ENCODE measurements at places on chromosomes 2 and 18. TPM values are rescaled to one million over a fixed set of nuclear protein-coding genes. Genes with fewer than 3 reads are reported as not detected.

Gene TFCP2L1
- not detected for total RNA-seq

Gene ABCB11
- not detected for total RNA-seq

Gene LRATD1
- total RNA-seq: not detected

Gene KCNIP3
- 0.24 TPM for total RNA-seq

Gene ARPC2
- 241 TPM for total RNA-seq

Gene SPATA3
- not detected for total RNA-seq

Gene NT5DC4
- total RNA-seq: not detected

Gene IKZF2
- 68.6 TPM for total RNA-seq

Gene HRH4
- not detected for total RNA-seq

Gene LOXHD1
- 25.5 TPM for total RNA-seq

Gene ALPP
- not detected for total RNA-seq

Gene MDH1B
- total RNA-seq: 0.86 TPM

Gene FHOD3
- total RNA-seq: 0.34 TPM

Gene DSG2
- not detected for total RNA-seq

- no peak overlapping the region for H3K27ac ChIP-seq
- no peak for DNase-seq
- no peaks in the 10 kb centered on the region for H3K27me3 ChIP-seq
Observed at GRCh38 chr2:11467129-11467649, 1.2 kb upstream of the E2F6 start.

- no peak for DNase-seq
- no peak overlapping the region for H3K4me3 ChIP-seq
- no peaks in the 10 kb centered on the region for H3K27me3 ChIP-seq
- peaks cover 30% of the 10 kb centered on the region for H3K4me1 ChIP-seq
- H3K36me3 ChIP-seq: no peaks in the 10 kb centered on the region
- H3K27ac ChIP-seq: no peak overlapping the region
Observed at GRCh38 chr2:205998583-205998982, 87.4 kb downstream of the INO80D start.

- DNase-seq: peak; percentile 61
- no peaks in the 10 kb centered on the region for H3K27me3 ChIP-seq
- H3K27ac ChIP-seq: no peak overlapping the region
- no peak overlapping the region for H3K4me3 ChIP-seq
Observed at GRCh38 chr2:178397002-178397605, 53.9 kb downstream of the PRKRA start.

DNA sequence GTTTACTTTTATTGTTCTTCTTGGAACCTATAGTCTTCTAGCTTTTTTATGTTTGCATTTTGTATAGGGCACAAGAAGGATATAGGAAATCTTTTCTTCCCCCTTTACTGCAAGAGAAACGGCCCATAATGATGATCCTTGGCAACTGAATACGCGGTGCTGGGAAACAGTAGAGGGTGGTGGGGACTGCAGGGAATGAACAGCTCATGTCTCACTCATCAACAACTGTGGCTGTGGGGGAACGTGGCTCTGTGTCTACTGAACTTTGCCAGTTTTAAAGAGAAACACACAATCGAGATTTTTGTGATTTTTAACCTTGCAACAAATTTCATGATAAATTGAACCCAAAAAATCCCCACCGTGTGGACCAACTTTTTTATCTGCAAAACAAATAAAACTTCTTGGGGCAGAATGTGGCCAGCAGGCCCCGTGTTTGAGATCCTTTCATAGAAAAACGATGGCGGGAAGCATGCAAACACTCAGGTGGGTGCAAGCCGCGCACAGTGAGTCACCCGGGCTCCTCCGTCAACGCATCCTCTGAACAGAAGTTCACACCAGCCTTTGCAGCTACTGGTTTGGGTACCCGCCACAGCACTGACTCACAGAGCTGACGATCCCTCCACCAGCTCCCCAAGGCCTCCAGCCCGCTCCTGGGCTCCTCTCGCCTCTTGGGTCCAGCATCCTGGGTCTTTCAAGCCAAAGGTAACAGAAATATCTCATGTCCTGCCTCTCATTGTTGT lies 149.3 kb downstream of the COL6A3 start:
- no peak for DNase-seq

GRCh38 chr2:27724905-27725701 lies 46.4 kb upstream of the MRPL33 start:
- H3K27me3 ChIP-seq: no peaks in the 10 kb centered on the region
- H3K27ac ChIP-seq: no peak overlapping the region
- DNase-seq: no peak
- no peaks in the 10 kb centered on the region for H3K36me3 ChIP-seq
- H3K4me3 ChIP-seq: no peak overlapping the region

DNA sequence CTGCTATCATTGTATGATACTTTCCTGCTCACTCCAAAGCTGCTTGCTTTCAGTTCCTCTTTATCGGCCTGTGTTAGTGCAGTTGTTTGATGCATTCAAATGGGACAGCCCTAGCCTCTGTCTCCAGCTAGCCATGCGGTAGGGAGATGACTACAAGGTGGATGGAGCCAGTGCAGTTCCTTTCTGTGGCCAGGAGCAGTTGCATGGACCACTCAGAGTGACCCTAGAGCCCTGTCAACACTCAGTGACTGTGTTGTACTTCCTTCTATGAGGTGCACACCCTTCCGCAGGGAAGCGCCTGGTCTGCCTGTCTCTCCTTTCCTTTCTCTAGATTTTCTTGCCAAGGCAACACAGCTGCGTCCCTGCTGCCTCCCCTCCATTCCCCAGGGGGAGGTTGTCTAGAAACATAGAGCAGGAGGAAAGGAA lies 33.8 kb downstream of the KCNS3 start:
- H3K36me3 ChIP-seq: no peaks in the 10 kb centered on the region
- H3K27ac ChIP-seq: no peak overlapping the region
- DNase-seq: no peak
- H3K27me3 ChIP-seq: no peaks in the 10 kb centered on the region
- peaks cover 9% of the 10 kb centered on the region for H3K4me1 ChIP-seq

DNA sequence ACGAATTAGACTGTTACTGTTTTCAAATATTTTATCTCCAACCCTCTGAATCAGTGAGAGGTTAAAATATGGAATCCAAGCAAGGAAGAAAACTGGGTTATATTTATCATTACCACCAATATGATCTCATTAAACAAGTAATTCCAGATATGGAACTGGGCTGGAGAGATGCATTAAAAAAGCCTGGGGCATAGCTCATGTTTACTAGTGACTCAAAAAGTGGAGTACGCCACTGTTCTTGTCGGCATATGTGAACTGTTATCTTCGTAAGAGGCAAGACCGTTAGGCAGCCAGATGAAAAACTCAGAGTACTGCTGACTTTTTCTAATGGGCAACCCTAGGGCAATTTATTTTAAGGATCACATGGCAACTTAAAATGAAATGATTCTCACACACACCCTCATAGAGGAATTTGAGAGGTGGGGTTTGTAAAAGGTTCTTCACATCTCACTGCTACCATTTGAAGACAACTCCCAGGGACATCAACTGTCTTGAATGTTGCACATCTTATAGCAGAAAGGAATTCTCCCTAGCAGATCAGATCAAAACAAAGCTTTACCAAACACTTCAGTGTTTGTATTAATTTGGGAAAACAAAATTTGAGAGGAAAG lies 105.2 kb upstream of the TFCP2L1 start:
- H3K27ac ChIP-seq: no peak overlapping the region
- no peaks in the 10 kb centered on the region for H3K27me3 ChIP-seq
- peaks cover 30% of the 10 kb centered on the region for H3K36me3 ChIP-seq
- H3K4me1 ChIP-seq: no peaks in the 10 kb centered on the region
- H3K4me3 ChIP-seq: no peak overlapping the region
- DNase-seq: no peak

- H3K4me1 ChIP-seq: no peaks in the 10 kb centered on the region
- no peaks in the 10 kb centered on the region for H3K27me3 ChIP-seq
- no peak overlapping the region for H3K27ac ChIP-seq
- H3K36me3 ChIP-seq: peaks cover 3% of the 10 kb centered on the region
- DNase-seq: peak; percentile 73
- H3K4me3 ChIP-seq: peak overlapping the region; percentile 10
Observed at GRCh38 chr2:27095745-27096651, 9.4 kb downstream of the KHK start.

DNA sequence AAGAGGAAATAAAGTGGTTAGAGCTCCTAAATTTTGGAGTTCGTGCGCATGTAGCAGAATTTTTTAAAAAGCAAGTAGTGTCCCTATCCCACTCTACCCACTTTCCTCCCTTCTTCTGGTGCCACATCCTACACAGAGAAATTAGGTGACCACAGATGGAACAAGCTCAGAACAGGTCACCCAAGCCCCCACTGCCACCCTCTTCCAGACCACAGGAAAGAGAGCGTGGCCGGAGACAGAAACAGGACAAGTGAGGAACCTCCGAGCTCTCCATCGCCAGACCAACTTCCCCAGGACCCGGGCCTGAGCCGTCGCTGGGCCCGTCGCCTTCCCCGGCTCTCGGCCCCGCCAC lies 433 bp downstream of the NPC1 start:
- H3K27ac ChIP-seq: peak overlapping the region; percentile 99
- DNase-seq: no peak
- no peaks in the 10 kb centered on the region for H3K36me3 ChIP-seq
- H3K4me3 ChIP-seq: peak overlapping the region; percentile 95

GRCh38 chr18:60951091-60951490 lies 382.1 kb upstream of the CDH20 start:
- no peaks in the 10 kb centered on the region for H3K27me3 ChIP-seq
- H3K36me3 ChIP-seq: no peaks in the 10 kb centered on the region
- no peak for DNase-seq

DNA sequence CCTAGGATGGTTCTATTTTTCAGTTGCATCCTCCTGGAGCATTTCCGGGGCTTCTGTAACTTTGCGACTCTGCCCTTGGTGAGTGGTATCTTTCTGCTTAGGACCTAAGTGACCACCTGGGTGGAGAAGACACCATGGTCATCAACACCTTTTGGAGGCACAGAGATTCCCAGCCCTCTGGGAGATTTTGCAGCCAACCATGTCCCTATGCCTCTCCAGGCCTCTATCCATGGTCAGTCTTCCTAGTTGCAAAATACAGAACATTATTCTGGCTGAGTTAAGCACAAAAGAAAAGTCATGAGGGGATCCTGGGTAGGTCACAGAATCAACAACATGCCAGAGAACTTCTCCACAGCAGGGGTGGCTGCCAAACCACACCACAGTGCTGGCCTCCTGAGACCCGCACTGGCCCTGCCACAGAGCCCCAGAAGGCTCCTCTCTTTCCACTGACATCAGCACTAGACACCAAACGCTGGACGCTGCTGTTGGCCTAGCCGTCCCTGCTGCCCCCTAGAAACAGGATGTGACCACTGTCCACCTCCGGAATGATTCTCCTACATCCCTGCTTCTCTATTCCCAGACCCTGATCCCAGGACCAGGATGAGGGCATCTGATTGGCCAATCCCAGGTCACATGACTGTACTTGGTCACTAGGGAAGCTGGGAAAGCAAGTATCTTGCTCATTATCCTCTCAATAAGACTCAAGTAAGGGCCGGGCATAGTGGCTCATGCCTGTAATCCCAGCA lies 47.7 kb downstream of the SMAD7 start:
- DNase-seq: no peak
- no peaks in the 10 kb centered on the region for H3K36me3 ChIP-seq
- H3K4me1 ChIP-seq: peaks cover 10% of the 10 kb centered on the region
- H3K4me3 ChIP-seq: no peak overlapping the region

DNA sequence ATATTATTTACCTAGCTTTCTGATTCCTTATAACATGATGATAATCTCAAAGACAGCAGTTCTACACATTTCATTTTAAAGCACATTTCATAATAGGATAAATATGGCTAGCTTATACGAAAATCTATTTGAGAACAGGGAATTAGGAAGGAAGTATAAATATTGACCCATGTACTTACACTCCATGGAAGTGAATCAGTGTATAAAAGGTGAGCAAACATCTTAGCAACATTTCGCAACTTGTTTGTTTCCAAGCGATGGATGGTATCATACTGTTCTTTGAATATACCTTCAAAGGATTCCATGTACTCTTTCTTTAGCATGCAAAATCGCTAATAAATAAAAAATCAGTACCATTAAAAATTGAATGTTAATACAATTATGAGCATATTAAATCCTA lies 53.1 kb downstream of the CWC22 start:
- no peak overlapping the region for H3K27ac ChIP-seq
- no peaks in the 10 kb centered on the region for H3K4me1 ChIP-seq
- H3K27me3 ChIP-seq: no peaks in the 10 kb centered on the region
- no peak overlapping the region for H3K4me3 ChIP-seq
- H3K36me3 ChIP-seq: peaks cover 60% of the 10 kb centered on the region

- DNase-seq: no peak
- no peaks in the 10 kb centered on the region for H3K27me3 ChIP-seq
- H3K36me3 ChIP-seq: peaks cover 18% of the 10 kb centered on the region
- no peak overlapping the region for H3K4me3 ChIP-seq
Observed at GRCh38 chr2:223918671-223919134, 26.4 kb downstream of the WDFY1 start.

DNA sequence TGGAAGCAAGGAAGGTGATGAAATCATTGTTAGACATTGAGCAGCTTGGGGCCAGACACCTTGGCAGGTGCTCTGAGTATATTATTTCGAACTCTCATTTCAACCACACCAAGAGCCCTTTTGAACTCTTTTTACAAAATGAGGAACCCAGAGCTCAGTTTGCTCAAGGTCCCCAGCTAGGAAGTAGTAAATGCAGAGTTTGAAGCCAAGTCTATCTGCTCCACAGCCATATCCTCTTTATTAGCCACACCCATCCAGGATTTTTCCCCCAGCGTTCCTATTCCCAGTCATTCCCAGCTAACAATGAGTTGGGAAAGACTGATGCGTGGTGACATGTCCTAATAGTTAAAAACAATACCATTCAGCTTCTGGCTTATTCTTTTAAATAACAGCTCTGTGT lies 40.2 kb downstream of the SEMA4F start:
- no peaks in the 10 kb centered on the region for H3K4me1 ChIP-seq
- no peak overlapping the region for H3K4me3 ChIP-seq
- no peaks in the 10 kb centered on the region for H3K36me3 ChIP-seq
- no peak overlapping the region for H3K27ac ChIP-seq

DNA sequence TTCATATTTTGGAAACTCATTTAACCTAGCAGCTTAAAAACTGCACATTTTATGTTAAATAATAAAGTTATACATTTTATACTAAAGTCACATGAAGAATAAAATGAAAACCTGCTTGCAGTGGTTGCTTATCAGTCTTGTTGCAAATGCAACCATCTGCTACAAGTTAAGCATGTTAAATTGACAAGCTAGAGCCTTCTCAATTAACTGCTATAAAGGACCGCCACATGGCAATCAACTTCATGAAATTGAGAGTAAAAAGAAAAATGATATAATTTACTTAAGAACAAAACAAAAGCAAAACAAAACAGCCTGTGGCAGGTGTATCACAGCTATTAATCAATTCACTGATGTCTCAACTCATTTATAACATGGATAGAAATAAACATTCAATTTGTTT lies 78.7 kb downstream of the RTTN start:
- no peak for DNase-seq
- H3K27me3 ChIP-seq: no peaks in the 10 kb centered on the region
- H3K4me3 ChIP-seq: no peak overlapping the region
- no peaks in the 10 kb centered on the region for H3K36me3 ChIP-seq
- no peak overlapping the region for H3K27ac ChIP-seq

GRCh38 chr18:10120622-10121021 lies 206.8 kb downstream of the VAPA start:
- H3K36me3 ChIP-seq: peaks cover 3% of the 10 kb centered on the region
- no peaks in the 10 kb centered on the region for H3K27me3 ChIP-seq
- DNase-seq: peak; percentile 83
- peak overlapping the region; percentile 15 for H3K27ac ChIP-seq
- no peak overlapping the region for H3K4me3 ChIP-seq
- peaks cover 34% of the 10 kb centered on the region for H3K4me1 ChIP-seq

Data from A673 (cell line).